MV-4-11 (cell line): ENCODE measurements at places on chromosomes 4 and X.

GRCh38 chr4:35970366-35970960 is 273.9 kb downstream of the ARAP2 start:
- no peak for DNase-seq

DNA sequence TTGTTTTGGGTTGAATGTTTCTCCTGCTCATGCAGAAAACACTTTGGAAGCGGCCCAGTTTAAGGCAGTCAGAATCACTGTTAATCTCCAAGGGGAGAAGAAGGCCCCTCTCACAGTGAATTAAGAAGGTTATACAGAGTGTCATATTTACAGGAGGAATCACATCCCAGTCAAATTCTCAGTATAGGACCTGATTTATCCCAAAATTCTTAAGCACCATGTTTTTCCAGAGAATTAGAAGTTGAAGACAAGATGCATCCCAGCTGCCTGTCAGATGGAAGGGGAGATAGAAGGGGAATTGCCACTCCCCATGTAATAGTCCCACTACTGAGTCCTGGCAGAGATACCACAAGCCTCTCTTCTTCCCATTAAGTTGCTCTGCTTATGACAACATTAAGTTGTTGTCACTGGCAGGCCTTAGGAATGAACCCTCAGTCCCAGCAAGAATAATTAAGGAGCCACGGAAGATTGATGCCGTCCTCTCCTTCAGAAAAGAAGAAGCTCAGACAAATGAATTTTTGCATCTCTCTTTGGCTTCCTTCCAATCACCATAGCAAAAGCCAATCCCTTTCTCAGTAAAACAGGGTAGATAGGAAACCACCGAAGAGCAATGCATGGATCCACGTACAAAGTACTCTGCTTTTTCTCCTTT is 138.4 kb downstream of the LDB2 start:
- no peak for DNase-seq

DNA sequence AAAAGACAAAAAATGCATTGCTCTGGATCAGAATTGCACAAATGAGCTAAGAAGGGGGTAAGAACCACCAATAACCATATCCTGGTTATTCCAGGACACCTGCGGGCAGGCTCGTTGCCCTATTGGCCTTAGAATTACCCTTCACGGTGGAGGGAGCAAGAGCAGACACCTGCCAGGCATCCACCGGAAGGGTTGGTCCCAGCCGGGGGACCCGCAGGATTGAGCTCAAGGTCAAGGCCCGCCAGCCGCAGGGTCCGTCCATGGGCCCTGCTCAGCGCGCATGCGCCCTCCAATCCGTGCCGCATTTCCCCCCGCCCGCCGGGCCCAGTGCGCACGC is 575 bp downstream of the SLC25A6 start:
- no peak for DNase-seq

- no peak for DNase-seq
These were observed 91.6 kb upstream of the BMP2K start for GRCh38 chr4:78684325-78685079.

GRCh38 chr4:114156371-114156770 is 176.9 kb upstream of the ARSJ start:
- no peak for DNase-seq

DNA sequence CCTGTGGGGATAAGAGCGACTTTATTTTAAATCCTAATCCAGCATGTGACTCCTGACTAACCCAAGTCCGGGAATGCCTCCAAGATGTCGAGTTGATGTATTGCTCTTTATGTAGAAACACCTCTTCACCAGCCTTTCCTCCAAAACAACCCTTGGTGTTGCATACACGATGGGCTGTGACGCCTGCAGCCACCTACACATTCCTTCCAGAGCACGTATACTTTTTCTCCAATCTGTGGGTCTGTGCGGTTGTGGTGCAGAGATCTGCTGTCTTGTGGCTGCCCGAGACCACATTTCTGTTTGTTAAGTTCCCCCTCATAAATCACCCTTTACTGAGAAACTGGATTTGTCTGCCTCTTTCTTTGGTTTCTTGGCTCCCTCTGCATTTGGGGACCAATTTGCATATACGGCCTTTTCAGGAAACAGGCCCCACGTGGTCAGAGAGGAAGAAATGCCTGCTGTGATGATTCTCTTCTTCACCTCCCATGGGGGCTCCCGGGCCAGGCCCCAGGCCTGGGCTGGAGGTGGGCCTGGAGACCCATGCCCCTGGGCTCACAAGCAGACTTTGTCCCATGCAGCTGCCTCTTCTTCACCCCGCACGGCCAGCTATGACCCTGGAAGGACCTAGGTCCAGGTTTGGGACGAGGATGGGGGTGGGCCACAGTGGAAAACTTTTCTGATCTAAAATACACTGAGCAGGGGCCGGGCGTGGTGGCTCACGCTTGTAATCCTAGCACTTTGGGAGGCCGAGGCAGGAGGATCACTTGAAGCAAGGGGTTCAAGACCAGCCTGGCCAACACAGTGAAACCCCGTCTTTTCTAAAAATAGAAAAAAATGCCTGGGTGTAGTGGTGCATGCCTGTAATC is 21.4 kb upstream of the AFAP1 start:
- DNase-seq, result peak; percentile 93

GRCh38 chrX:129718676-129719075 is 20.1 kb upstream of the XPNPEP2 start:
- DNase-seq, result peak; percentile 8

GRCh38 chrX:22758807-22759481 is 240.8 kb upstream of the DDX53 start:
- DNase-seq, result no peak

GRCh38 chrX:11579636-11580600 is 85.8 kb downstream of the ARHGAP6 start:
- no peak for DNase-seq

DNA sequence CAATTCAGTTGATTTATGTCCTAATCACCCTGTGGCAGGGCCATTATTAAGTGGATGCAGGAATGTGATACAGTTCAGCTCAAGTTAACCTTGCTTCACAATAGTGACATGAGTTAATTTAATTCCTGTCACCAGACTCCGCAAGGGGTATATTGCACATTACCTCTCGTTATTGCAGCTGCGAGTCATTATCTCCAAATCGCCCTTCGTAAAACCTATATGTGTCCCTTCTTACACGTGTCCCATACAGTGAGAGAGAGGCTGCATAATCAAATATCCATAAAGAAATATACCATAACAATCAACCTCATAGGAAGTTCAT is 369.9 kb upstream of the ANXA10 start:
- DNase-seq, result no peak

- DNase-seq, result no peak
These were observed 4.1 kb upstream of the FAM200B start for GRCh38 chr4:15677507-15677988.

GRCh38 chr4:46386570-46386969 is 3.4 kb downstream of the GABRA2 start:
- DNase-seq, result no peak

GRCh38 chr4:5051278-5052203 is at the start of gene STK32B:
TSS of gene STK32B (plus strand) at chr4:5051480.
- no peak for DNase-seq

DNA sequence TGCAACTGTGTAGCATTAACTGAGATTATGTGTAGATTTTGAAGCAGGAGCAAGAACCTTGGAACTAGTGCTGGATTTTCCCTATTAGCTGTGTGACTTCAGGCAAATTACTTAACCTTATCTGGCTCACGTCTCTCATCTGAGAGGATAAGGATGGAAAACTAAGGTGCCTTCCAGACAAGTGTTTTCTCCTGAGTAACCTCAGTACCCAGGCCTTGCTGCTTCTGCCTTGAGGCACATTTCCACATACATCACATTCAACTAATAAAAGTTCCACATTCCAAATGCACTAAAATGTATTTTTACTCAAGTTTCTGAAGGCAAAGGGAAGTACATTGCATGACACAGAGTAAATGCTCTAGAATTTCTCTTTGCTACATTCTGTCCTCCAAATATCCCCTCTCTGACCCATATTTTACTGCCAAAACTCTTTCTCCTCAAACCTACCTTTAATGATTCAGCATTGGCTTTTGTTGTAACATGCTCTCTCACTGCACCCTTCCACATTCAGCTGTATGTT is 195.4 kb upstream of the ADGRL3 start:
- no peak for DNase-seq

GRCh38 chrX:83260288-83260687 is 247.8 kb upstream of the POU3F4 start:
- no peak for DNase-seq

DNA sequence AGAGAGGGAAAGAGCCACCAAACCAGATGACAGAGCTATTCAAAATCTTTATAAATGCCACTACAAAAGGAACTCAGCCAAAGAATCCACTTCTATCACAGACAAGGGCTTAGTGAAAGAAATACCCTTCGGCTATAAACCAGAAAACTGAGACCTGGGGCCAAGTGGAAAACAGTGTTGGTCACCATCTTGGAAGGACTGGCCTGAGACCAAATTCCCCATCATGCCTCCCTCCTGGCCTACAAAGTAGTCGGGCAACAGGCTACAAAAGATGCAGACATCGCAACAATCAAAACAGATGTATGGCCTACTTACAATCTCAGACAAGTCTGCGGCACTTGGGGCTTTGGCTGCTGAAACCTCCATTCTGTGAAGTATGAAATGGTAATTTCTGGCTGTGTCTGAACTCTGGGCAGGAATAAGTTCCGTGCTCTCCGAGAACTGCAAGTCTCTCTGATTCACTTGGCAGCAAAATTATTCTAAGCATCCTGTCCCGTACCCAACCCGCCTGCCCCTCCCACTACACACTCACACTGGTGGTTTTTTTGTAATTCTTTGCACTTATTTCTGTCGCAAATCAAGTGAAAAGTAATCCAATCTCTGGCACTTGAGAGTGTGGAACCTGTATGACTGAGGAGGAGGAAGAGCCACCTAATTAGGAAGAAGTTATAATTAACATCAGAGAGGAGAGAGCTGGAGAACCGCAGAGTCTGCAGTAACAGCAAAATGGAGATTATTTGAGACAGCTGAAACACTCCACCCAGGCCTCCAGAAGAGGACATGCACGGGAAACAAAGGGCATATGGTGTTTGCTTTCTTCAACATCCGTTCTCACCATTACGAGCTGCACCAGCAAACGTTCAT is 87.8 kb downstream of the SH3KBP1 start:
- DNase-seq, result no peak

DNA sequence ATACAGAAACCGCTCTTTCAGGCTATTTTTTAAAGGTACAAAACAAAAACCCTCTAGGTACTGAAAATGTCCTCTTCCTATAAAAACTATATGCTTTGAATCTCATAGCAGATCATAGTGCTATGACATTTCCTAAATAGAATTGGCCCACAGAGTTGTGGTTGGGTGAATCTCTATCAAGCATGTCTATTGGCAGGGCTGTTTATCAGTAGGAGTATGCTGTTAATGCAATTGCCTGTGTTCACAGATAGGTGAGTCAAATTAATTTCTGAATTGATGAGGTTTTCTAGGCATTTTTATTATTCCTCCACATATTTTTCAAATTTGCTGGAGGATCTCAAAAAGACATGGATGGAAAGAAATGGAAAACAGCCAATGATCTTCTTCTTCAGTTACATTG is 73.9 kb downstream of the QRFPR start:
- DNase-seq, result no peak

GRCh38 chr4:168515222-168516011 is 18.6 kb downstream of the PALLD start:
- no peak for DNase-seq

DNA sequence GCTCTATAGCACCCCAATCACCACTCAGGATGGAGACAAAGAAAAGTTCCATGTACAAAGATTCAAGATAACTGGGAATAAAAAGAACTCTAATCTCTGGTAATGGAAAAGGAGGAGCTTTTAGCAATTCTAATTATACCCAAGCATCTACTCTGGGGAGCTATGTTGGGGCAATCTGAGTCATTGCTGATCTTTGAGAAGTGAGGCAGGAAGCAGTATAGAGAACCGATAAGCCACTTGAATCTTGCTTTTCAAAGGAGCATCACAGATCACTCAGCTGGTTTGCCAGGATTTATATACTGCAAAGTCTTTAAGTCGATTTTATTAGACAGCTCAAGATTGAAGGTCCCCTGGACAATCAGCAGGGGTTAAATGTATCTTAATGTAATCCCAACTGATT is 220.0 kb downstream of the ENOX2 start:
- DNase-seq, result no peak

GRCh38 chr4:82076809-82077208 is 297.0 kb downstream of the HNRNPD start:
- DNase-seq, result no peak

DNA sequence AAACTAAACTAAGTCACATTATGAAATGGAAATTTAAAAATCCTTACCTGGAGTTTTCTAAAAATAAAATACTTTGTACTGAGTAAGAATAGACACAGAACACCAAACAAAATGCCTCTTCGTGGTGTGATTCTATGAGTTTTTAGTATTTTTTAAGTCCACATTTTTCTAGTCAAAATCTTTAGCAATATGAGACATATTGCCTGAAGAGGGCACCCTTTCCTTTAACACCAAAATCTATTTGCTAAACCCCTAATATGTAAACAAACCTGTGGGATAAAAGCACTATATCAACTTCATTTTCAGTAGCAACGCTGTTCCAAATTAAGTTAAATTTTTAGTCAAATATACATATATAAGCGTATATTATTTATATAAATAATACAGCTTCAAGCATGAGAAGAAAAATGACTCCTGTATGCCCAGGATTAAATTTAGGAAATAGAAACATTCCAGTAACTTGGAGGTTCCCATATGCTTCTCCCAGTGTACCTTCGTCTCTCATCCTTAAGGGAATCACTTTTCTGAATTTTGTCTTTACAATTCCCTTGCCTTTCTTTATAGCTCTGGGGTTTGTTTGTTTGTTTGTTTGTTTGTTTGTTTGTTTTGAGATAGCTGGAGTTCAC is 23.0 kb upstream of the PGM2 start:
- peak; percentile 66 for DNase-seq

DNA sequence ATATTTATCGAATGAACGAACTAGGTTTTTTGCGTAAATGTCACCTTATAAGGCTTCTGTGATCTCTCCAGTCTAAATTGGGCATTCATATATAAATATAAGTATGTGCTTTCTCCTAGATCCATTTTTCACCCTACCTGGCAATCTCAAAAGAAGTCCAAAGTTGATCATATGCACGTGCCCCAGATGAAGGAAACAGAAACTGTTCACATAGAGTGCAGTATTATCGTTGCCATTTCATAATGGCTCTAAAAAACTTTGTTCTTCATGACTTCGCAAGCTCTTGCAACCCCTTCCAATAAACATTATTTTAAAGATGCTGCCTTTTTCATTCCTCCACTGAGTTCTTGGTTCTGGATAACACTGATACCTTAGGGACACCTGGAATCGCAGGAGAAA is 708 bp downstream of the INTS12 start:
- no peak for DNase-seq

DNA sequence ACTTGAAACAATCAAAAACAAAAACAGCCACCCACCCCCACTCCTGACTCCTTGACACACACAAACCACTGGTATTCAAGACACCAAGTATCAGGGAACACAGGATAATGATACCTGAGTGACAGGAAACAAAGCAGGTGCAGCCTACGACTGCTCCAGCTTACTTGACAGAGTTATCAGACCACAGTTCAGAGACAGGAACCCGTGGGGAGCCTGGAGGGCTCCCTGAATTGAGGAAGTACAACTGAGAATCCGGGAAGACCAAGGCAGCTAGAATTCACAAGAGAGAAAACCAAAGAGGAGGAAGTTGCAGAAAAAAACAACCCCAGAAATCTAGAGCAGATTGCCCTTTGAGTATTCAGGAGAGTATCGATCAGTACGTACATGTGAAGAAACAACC is 20.5 kb downstream of the COMMD8 start:
- peak; percentile 97 for DNase-seq
